ENCODE measurements at places on chromosomes 1 and 21.

DNA sequence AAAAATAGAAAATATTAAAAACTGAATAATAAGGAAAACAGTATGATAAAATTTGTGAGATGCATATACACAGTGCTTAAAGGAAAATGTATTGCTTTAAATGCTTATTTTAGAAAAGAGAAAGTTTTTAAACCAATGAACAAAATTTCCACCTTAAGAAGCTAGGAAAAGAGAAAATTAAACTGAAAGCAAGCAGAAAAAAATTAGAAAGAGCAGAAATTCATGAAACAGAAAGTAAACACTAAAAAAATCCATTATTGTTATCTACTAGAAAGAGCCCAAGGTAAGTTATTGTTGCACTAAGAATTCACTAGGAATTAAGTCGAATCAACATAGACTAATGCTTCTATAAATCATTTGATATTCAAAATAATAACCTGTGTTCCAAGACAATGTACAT is 67.7 kb downstream of the PIK3R3 start:
- DNase-seq: no peak

DNA sequence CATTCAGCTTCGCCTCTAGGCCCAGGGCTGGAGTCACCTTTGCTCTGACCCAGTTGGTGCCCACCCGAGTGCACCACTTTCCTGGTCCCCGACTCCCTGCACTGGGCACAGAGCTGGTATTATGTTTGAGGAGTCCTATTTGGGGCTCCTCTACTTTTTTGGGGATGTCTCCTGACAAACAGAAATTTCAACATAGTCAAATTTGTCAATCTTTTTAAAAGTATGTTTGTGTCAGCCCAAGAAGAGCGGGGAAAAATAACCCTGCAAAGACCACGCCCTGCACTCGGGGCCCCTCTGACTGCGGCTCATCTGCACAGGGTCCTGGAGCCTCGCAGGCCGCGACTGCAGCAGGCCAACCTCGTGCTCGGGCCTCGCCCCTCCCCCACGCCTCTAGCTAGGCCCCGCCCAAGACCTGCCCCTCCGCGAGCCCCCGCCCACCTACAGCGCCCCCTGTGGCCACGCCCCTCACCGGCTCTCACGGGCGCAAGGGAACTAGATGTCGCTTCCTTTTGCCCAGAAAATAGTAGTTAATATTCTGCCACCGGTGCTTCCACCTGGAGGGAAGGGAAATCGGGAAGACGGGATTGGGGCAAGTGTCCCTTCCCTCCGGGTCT is 11.4 kb downstream of the FAM229A start:
- no peak for DNase-seq

DNA sequence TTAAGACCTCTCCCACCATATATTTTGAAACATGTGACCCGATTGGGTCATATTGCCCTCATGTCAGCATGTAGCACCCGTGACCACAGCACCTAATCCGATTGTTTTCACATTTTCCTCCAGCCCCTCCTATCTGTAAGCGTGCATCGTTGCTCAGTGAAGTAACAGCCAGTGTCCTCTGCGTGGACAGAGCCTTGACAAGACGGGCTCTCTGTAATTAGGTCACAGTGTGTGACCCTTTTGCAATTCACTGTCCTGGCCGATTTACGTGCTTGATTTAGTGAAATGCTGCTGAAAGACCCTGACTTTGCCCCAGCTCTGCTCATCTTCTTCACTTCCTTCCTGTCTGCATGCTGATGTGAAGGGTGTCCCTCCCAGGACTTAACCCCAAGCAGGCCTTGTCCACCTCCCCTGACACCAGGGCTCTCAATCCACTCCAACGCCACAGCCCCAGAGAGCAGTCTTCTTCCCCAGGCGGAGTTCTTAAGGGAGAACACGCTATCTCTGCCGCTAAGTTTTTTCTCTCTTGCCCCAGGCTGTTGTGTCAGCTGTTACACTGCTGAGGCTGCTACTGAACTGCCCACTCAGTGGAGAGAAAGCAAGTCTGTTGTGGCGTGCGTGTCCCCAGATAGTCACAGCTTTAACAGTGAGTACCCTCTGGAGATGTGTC is 19.4 kb downstream of the URB2 start:
- DNase-seq: no peak

DNA sequence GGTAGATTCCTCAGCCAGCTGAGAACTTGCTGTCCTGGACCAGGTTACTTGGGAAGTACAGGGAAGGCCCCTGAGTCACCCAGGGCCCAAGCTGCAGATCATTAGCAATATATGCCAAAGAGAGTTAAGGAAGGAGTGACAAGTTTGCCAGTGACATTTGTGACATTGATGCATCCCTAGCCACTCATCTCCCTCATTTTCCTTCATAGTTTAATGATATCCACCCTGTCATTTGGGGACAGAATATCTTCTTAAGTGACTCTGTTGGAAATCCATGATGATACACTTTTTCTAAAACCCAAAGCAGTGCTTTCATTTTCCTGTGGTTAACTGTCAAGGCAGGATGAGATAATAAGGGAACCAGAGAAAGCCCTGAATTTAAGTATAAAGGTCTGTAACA is 3.2 kb downstream of the TNN start:
- DNase-seq: no peak

DNA sequence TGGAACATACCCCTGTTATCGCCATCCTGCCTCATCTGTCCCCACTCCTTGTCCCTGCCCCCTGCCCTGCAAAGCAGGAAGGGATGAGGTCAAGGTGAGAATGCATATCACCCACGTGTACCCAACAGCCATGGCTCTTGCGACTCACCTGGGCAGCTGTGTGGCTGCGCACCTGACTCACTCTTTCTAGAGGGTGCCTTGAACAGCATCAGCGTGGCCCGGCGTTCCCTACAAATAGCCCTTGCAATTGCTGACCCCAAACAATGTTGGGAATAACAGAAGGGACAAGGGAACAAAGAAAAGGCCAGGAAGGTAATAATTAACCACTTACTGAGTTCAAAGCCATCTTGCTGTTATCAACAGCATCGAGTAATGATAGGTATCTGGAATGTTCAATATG is 10.2 kb downstream of the TMPRSS2 start:
- DNase-seq: no peak

DNA sequence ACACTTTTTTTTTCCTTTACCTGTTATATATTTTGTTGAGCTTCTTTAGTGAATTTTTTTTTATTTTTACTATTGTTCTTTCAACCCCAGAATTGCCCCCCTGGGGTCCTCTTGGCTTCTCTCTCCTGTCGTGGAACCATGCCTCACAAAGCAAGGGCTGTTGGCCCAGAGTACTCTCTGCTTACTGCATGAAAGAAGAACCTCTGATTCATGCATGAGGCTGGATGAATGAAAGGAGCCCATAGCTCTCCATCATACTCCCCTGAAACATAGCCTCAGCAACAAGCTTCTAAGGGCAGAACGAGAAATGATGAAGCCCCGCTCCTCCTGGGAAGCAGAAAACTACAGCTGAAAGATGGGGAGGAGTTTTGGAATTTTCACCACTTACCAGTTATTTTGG is 1441.0 kb downstream of the BRINP3 start:
- DNase-seq: no peak

Data from non-pigmented ciliary epithelial cell (primary cell).